ENCODE measurements at places on chromosomes 5 and 9.

DNA sequence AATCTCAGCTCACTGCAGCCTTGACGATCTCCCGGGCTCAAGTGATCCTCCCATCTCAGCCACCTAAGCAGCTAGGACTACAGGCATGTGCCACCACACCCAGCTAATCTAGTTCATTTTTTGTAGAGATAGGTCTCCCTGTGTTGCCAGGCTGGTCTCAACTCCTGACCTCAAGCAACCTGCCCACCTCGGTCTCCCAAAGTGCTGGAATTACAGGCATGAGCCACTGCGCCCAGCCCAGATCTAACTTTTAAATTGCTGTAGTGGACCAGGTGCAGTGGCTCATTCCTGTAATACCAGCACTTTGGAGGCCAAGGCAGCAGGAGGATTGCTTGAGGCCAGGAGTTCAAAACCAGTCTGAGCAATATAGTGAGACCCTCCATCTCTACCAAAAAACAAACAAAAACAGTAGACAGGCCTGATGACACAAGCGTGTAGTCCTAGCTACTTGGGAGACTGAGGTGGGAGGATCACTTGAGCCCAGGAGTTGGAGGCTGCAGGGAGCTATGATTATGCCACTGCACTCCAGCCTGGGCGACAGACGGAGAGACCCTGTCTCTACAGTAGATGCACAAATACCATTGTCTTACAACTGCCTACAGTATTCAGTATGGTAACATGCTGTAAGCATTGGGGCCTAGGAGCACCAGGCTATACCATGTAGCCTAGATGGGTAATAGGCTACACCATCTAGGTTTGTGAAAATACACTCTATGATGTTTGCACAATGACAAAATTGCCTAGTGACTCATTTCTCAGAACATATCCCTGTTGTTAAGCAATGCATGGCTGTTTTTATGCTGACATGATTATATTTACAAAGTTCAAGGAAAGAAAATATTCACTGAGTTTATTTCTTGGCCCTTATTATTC, 1.5 kb upstream of the SIT1 start:
- DNase-seq: no peak

DNA sequence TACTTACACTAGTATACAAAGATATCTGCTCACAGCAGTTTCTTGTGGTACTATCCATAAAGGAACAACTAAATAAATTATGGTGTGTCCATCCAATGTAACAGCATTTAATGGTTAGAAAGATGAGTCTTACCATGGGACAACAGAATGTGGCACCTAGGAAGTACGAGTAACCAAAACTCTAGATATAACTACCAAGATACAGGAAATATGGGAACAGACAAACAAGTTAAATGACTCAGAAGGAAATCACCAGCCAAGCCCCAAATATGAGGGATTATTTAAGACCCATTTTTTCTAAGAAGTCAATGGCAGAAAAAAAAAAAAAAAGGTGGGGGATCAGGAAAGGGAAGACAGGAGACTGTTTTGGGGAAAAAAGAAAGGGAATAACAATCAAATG, 294.8 kb downstream of the PRELID2 start:
- DNase-seq: no peak

GRCh38 chr5:91168859-91169258, 214.3 kb downstream of the ARRDC3 start:
- no peak for DNase-seq

DNA sequence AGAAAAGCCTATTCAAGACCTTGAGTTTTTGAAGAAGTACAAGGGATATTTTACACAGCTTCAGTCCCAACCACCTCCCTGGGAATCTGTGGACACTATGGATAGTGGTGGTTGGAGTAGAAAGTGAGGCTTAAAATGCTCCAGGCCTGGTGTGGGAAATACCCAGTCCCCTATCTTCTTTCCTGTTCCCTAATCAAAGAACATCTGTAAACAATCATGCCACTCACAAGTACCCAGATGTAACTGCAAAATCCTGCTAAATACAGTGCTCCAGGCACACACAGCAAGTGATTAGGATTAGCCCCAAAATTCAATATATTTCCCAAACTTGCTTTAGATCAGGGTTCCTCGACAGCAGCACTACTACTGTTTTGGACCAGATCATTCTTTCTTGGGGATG, 46.0 kb upstream of the TMEM215 start:
- no peak for DNase-seq

GRCh38 chr5:110769000-110769681, 30.3 kb downstream of the SLC25A46 start:
- no peak for DNase-seq

GRCh38 chr5:9644630-9645029, 14.5 kb upstream of the TAS2R1 start:
- DNase-seq: no peak

GRCh38 chr5:28374492-28374967, 1336.1 kb upstream of the CDH9 start:
- no peak for DNase-seq

DNA sequence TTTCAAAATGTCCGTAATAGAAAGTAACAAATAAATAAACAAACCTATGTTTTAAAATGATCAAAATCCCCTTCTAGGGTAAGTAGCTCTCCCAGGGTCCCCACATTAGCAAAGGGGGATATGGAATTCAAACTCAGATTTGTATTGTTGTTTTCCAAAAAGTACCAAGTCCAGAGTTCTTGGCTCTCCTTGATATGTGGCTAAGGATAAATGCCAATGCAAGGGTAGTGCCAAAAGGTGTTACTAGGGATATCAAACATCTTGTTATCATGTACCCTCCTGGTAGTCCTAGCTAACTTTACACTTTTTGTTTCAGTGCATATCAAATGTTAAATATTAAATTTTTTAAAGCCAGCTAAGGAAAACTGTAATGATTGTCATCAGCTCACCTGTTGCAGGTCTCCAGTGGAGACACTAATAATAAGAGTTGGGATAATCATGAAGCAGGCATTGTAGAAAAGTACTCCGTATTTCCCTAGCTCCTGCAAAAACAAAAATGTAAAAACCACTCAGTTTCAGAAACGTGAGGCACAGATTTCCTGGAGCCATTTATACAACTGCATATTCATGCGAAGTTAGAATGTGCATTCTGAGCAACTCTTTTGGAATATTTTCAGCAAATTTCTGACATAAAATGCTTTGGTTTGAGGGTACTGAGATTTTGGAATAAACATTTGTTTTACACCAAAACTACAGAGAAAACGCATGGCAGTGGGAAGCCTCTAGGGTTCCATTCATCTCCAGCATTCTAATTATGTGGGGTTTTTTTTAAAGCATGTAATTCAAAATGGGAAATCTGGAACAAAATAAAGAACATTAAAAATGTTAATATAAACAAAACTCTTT, 39.8 kb downstream of the SLC35D2 start:
- DNase-seq: no peak

GRCh38 chr9:133976887-133977286, 15.2 kb downstream of the VAV2 start:
- DNase-seq: no peak

GRCh38 chr5:41345295-41345694, 132.0 kb upstream of the C6 start:
- no peak for DNase-seq

GRCh38 chr5:3535414-3536211, 60.0 kb upstream of the IRX1 start:
- no peak for DNase-seq

- DNase-seq: no peak
Observed at GRCh38 chr5:151089726-151090125, 8.9 kb upstream of the TNIP1 start.

DNA sequence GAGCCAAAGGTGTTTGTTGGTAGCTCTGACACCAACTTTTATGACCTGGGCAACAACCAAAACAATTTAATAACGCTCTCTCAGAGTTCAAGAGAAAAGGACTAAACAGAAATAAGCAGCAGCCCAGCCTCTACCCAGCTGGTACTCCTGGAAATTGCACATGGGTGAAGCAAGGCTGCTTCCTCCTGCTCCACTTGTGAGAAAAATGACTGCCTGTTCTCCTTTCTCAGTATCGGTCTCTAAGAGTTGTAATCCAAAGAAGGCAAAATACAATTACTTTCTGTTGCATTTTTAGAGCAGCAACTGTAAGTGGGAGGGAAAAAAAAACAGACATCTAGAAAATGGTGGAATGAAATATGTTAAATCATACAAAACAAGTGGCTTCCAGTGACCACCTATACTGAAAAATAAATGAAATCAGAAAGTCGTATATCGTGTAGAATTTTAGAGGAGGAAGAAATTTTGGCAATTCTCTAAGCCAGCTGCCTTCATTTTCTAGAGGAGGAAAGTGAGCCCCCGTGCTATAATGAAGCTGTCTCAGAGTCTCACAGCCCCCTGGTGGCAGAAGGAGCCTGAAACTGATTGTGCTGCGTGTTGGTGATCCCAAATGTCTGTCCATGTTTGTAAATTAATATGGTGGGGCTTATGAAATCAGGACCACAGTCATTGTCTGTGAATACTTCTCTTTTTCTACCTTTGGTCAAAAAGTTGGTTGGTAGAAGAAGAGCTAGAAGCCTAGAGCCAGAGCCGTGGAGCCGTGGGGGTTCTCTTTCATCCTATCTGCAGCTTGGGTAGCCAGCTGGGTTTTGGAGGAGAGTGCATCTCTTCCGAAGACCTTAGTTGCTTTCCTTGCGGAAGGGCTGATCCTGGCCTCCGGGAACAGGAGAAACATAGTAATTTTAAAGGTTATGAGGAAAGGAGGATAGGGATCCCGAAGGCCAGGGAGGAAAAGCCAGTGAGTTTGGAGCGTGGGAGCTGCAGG, 139.9 kb downstream of the PIP5K1B start:
- no peak for DNase-seq

GRCh38 chr5:136137497-136138220, 5.0 kb downstream of the SMAD5 start:
- DNase-seq: no peak

DNA sequence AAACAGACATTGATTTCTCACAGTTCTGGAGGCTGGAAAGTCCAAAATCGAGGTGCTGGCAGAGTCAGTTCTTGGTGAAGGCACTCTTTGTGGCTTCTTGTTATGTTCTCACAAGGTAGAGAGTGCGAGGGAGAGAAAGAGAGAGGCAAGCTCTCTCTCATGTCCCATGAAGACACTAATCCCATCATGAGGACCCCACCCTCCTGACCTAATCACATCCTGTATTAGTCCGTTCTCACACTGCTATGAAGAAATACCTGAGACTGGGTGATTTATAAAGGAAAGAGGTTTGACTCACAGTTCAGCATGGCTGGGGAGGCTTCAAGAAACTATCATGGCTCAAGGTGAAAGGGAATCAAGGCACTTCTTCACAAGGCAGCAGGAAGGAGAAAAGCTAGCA, 5.7 kb upstream of the AMACR start:
- DNase-seq: no peak

DNA sequence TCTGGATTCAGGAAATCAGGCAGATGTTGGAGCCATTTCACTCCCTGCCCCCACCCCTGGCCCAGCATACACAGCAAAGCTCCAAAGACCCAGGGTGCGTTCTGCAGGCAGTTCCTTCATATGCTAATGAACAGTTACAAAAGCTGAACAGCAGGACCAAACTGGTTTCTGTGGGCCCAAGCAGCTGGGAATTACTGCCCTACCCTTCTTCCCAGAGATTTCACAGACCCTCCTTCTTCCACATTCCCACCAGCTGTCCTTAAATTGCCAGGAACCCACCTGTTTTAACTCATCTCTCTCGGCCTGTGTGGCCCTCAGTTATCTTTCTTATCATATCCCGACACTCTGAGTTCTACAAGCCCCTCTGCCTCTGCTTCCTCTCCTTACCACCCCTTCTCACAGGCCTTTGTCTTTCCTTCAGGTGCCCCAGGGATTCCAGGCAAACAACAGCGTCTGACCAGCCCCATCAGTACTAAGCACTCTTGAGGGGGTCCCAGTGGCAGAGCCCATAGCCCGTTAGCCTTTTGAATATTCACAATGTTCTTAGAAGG, 10.6 kb upstream of the F2RL1 start:
- DNase-seq: no peak

- DNase-seq: no peak
Observed at GRCh38 chr5:166493612-166494011, 1797.8 kb upstream of the WWC1 start.

- DNase-seq: no peak
Observed at GRCh38 chr9:131290036-131290766, 678 bp downstream of the PLPP7 start.

DNA sequence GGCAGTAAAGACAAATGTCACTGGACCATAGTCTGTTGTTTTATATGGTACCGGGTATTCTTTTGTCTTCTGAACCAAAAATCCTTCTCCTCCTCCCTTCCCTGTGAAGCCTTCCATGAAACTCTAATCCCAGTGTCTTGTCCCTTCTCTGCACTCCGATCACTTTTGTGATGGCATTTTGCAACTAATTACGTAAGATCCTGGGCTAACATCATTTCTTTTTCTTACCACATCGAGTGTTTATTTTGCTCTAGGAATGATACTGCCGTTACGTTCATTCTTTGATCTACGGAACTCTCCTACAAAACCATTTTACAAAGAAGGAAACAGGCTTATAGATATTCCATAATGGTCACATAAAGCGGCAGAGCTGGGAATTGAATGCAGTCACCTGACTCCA, 33.7 kb downstream of the SNX18 start:
- DNase-seq: no peak

DNA sequence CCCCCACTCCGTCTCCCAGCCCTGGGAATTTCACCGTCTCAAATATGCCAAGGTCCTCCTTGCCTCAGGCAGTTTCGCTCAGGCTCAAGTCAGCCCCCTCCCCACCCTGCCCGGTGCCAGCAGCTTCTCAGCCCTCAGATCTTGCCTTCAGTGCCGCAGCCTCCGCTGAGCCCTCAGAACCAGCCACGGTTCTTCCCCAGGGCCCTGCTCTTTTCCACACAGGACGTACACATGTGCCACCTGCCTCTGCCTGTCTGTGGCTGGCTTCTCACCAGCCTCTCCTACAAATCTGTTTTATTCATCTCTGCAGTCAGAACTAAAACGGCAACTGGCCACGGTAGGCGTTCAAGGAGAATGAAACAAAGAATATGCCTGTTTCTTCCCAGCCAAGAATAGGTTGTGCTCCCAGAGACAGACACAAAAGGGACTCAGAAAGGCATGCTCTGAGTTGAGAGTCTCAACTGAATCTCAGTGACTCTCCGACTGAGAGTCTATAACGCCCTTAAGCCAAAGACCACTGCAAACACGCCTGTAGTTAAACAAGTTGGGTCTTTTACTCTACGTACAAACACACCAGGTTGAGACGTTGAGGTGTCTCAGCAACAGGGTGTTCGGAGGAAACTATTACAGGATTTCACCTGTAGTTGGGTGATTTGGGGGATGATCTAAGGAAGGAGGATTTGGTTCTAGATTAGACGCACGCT, 10.6 kb upstream of the GRIN1 start:
- no peak for DNase-seq

GRCh38 chr5:59756373-59757035, 137.0 kb downstream of the PDE4D start:
- DNase-seq: no peak

All from stimulated activated CD4-positive, alpha-beta T cell treated with anti-CD3 and anti-CD28 coated beads, TNF-alpha, amount 100 ng/mL, for 1 hour (primary cell).